NCI-H187 (cell line): ENCODE measurements at places on chromosomes 1 and 21.

- DNase-seq: no peak
These were observed 158.0 kb downstream of the TGFB2 start for GRCh38 chr1:218503102-218503501.

DNA sequence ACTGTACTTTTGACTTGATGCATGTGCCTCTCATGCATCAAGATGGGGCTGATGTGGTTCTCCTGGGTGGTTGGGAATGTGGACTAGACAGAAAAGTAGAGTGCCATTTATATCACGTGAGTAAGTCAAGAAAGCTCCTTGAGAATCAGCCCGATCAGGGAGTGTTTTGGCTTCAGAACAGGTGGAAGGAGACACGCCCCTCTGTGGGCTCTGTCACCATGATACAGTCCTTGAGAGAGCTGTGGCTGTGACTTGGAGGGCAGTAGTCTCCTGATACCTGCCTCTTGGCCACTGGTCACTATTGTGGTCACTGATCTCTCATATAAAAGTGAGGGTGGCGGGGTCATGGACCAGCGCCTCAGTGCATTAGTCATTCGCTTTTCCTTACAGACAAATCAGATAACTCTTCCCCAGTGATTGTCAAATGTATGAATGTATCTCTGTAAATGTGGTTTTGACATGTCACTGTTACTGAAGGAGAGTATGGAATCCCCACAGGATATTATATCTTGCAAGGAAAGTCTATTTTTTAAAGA lies 8.9 kb upstream of the C4BPB start:
- no peak for DNase-seq

DNA sequence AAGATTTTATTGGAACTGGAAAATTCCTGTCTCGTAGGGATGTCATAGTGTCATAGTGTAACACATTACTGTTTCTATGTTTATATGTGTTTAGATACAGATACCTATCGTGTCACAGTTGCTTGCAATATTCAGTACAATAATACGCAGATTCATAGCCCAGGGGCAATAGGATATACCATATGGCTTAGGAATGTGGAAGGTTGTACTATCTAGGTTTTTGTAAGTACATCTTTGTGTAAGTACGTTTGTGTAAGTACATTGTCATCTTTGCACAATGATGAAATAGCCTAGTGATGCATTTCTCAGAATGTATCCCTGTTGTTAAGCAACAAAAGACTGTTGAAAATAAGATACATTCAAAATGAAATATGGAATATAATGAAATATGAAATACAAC lies 68.9 kb downstream of the CAMTA1 start:
- no peak for DNase-seq

- no peak for DNase-seq
These were observed 23.4 kb upstream of the EFHD2 start for GRCh38 chr1:15386164-15386749.

- DNase-seq: no peak
These were observed 7.2 kb downstream of the CBR1 start for GRCh38 chr21:36076878-36077655.

DNA sequence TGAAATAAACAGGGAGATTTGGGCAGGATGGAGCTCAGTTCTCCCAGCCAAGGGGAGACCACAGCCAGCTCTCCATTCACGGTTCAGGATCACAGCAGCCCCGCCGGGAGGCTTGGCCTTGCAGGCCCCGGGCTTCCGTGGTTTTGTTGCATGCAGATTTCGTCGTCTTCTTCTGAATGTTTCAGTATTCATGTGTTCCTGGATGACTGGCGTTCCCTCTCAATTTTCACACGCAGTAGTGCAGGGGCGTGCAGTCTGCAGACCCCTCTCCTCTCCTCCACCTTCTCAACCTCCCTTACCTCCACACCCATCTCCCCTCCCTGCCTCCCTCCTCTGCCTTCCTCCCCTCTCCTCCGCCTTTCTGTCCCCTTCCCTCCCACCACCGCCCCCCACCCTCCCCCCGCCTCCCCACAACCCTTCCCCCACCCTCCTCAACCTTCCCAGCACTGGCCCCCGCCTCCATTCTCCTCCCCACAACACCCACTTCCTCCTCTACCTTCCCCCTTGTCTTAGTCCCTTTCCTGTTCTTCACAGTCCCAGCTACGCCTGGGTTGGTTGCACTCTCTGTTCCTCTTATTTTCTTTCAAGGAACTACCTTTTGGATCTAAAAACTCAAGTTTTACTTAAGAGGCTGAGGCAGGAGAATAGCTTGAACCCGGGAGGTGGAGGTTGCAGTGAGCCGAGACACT lies 8.4 kb upstream of the SLC19A1 start:
- no peak for DNase-seq

GRCh38 chr21:45889256-45889655 lies 92.3 kb upstream of the COL6A1 start:
- no peak for DNase-seq

DNA sequence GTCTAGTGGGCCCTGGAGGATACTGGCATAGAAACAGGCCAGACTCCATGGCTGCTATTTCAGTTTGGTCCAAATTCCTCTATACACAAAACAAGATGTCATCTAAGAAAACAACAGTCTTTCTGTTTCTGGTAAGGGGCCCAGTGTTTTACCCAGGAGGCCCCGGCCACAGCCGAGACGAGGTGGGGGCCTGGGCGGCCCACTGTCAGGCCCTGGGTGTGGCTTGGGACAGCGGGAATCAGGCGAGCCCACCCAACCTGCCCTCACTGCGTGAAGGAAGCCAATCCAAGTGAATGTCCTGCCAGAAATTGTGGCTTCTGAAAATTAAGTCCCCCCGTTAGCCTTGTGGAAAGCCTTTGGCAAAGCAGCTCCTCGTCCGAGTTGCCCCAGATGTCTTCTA lies 31.2 kb upstream of the GPR153 start:
- DNase-seq: no peak

DNA sequence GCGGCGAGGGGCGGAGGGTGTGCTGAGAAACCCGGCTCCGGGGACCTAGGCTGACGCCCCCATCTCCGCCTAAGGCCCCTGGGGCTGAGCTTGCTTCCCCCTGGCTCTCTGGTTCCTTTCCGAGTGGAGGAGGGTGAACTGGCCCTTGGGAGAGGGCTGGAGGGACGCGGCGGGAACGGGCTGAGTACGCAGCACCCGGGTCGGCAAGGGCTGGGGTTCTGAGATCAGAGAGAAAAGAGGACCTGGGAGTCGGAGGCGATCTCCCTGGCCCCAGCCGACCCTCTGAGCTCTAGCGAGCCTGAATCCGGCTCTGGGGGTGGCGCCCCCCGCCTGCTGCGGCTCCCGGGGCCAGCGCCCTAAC lies 270.8 kb downstream of the FOXD2 start:
- no peak for DNase-seq

DNA sequence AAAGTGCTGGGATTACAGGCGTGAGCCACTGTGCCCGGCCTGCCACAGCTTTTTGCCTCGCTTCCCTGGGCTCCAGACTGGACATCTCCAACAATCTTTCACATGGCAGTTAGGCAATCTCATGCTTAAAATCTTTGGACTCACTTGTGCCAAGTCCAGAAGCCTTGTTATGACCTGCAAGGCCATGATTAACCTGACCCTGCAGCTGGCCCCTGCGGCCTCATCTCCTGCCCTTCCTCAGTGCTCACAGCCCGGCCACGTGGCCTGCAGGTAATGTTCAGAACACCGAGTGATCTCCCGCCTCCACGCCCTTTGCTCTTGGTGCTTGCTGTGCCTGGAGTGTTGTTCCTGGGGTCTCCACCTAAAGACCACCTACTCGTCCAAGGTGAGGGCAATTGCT lies 24.9 kb downstream of the FAAH start:
- no peak for DNase-seq

DNA sequence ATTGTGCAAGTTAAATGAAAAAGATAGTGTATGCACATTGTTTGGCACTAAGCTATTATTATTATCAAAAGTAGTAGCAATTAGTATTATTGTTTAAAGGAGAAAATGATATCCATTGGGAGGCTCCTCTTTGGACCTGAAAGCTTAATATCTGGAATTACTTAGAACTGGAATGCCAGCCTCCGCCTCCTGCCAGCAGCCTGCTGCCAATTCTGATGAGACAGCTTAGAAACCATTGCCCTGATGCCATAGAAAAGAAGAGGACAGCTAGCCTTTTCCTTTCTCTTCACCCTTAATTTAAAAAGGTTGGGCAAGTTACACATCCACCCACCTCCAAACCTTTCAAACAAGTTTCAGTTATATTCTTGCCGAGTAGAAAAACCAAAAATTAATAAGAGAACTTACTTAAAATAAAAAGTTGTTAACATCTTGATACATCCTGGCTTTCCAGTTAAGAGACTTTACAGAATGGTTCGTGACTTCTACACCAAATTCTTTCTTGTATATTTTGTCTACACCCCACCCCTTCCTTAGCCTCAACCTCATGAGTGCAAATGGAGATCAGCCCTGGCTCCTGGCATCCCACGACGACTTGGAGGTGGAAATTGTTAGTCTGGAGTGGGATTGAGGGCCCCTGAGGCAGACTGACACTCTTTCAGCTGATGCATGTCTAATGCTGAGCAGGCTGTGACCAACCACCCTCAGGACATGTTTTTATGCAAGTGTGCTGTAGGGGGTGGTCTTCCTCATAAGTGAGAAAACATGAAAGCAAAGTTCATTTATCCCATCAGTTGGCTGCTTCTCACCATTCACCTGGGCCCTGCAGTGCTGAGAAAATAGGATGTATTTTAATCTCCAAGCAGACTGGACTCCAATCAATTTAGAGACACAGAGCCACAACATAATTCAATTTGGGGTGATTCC lies 120.6 kb downstream of the KCNJ15 start:
- no peak for DNase-seq

DNA sequence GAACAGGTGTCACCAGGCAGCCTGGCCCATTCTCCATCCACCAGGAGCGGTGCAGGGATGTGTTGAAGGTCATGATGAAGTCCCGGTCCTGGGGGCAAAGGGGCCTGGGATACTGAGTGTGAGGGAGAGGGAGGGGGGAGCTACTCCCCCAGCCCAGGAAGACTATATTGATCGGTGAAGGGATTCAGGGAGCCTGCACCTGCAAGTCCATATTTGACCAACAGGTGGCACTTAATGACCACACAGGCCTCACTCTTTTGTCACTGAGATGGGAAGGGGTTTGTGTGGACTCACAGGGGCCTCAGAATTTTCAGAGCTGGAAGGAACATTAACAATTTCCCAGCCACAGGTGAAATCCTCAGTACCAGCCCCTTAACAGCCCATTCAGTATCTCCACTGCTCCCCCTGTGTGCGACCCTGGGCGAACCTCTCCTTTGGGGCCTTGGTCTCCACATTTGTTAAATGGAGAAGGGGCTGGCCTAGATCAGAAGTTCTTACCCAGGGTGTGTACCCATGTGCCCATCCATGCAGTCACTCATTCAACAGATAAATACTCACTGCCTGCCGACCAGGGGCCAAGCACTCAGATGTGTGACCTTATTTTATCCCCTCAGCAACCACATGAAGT lies 55.6 kb downstream of the NKAIN1 start:
- DNase-seq: peak; percentile 11

DNA sequence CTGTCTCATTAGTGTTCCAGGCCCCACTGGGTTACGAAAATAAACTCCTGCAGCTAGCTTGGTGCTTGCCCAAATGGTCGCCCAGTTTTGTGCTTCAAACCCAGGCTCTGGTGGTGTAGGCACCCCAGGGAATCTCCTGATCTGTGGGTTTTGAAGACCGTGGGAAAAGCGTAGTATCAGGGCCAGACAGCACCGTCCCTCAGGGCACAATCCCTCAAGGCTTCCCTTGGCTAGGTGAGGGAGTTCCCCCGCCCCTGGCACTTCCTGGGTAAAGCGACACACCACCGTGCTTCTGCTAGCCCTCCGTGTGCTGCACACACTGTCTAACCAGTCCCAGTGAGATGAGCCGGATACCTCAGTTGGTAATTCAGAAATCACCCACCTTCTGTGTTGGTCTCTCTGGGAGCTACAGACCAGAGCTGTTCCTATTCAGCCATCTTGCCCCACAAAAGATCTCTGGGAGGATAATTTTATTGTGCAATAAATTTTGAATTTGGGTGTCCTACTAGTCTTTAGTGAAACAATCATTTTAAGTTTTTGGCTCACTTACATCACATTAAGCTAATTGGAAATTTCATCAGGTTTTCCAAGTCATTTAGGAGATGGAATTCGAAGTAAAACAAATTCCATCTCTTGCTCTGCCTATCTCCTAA lies 9.4 kb upstream of the SLC25A24 start:
- DNase-seq: no peak

- DNase-seq: no peak
These were observed 4.7 kb upstream of the SPATA45 start for GRCh38 chr1:212852105-212852688.
